NCI-H1105 (cell line): ENCODE measurements at places on chromosomes 5 and 9.

DNA sequence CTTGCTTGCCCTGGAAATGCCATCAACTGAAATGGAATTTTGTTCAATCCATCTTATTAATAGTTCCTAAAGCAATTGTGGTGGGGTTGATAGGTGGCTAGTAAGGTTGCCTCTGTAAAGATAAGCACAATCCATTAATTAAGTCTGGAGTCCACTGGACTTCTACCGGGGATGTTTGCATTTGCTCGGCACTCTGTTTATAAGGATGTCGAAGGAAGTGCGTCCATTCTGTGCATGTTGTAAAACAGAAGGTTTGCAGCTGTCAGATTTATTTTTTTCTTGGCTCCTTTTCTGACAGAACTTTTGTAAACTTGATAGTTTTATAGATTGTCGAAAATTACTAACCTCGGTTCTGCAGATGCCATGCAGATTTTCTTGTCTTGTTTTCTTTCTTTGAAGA lies 12.8 kb upstream of the TNFAIP8 start:
- DNase-seq, result no peak

DNA sequence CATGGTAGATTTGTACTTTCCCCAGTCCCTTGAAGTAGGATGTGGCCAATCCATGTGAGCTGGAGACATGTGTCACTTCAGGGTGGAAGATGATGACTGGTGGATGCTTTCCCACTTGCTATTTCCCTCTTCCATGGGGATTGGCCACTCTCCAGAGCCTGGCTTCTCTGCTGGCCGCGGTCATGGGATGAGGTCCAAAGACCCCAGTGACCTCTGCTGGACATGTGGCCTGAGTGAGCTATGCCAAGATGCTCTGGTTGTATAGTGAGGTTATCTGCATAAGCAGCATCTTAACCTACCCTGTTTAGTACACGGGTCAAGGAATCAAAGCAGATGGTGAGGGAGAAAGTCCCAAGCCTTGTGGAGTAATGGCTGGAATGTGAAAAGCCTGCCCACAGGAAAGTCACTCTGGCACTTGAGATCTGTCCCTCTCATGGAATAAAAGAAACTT lies 47.1 kb downstream of the SH3PXD2B start:
- no peak for DNase-seq

GRCh38 chr9:12993466-12993865 lies 218.6 kb downstream of the LURAP1L start:
- no peak for DNase-seq

- no peak for DNase-seq
These were observed 334.0 kb downstream of the ARHGEF28 start for GRCh38 chr5:73960023-73960422.

DNA sequence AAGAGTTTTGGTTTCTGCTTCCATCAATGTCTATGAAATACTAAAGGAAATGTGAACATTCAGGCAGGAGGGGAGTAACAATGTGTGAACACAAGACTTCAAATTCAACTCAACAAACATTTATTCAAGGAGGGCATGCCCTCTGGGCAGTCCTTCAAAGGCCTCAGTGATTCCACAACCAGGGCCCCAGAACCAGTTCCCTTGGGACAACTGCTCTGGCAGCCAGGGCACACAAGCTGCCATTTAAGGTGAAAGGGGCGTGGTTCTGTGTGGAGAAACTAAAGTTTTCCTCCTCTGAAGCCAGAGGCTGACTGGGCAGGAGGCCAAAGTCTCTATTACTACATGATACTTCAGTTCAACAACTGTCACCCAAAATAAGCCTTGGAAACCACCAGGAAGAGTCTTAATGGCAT lies 3.2 kb downstream of the RBM18 start:
- DNase-seq, result peak; percentile 64

DNA sequence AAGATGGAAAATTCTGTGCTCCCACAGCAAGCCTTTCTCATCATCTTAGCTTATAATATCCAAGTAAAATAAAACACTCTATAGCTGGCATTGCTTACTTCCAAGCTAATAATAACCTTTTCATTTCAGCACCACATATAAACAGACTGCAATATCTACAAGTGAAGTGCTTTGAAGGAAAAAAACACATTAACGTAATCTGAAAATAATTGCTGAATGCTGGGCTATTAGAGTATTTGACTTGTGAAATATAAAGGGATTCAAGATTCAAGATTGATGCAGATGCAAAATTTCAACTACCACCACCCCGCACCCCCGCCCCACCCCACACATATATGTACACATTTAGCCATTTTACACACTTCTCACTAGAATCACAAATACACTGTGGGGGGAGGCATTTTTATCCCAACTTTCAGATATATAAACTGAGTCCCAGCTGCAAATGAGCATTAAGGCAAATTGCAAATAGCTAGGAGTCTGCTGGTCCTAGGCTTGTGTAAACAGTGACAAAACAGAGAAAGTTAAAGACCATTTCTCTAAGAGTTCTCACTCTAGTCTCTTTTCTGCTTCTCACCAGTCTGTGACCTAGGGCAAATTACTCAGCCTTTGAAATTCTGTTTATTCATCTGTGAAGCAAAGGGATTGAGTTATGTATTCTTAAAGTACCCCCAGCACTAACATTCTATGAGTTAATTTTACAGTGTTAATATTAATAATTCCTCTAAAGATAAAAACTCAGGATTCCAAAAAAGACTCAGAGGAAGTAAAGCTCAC lies 489.4 kb downstream of the PRELID2 start:
- DNase-seq, result no peak

DNA sequence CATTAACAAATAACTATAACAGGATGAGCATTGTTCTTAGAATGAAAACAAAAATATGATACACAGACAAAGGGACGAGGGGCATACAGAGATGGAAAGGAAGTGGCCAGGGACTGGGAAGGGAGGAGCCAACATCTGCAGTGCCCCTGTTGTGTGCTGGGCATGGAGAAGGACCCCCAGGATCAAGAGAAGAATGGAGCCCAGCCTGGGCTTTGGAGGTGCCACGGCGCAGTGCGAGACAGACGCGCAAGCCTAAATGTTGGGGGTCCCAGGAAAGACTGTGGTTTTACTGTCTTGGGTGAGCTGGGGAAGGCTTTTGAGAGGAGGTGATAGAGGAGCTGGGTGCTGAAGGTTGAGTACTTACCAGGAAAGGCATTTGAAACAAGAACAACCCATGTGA lies 28.4 kb upstream of the DUSP1 start:
- DNase-seq, result no peak

GRCh38 chr9:106393226-106393625 lies 469.7 kb upstream of the ZNF462 start:
- no peak for DNase-seq

DNA sequence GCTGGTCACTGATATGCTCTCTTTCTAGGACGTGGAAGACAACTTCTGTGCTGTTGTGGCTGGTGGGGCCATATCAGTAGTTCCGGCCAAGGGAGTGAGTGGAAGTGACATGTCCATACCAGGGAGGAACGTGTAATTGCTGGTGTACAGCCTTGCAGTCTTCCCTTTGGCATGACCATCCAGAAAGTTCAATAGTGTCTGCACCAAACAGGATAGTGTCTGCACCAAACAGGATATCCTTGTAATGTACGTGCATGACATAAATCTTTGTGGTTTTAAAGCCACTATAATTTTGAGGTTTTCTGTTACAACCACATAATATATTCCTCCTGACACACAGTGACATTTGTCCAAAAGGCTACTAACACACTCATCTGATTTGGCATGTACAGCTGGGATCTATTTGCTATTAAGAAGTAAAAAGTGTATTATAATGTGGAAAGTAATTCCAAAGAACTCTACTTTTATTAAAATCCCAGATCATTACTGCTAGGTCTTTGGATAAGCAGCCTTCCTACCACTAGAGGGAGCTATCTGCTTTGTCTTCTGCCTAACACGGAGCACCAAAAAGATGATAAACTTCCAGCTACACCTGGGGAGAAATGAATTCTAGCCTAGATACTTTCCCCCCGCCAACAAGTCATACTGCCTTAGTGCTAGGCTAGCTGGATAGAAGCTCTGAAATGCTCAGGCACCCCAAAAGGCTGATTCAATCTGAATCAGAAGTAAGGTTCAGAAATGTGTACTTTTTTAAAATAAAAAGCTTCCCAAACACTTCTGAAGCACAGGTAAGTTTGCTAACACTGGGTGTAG lies 52.7 kb downstream of the RNF145 start:
- peak; percentile 43 for DNase-seq

GRCh38 chr5:127562252-127562651 lies 44.8 kb downstream of the PRRC1 start:
- DNase-seq, result no peak

- DNase-seq, result no peak
These were observed 102.7 kb upstream of the EFNA5 start for GRCh38 chr5:107773479-107773878.

DNA sequence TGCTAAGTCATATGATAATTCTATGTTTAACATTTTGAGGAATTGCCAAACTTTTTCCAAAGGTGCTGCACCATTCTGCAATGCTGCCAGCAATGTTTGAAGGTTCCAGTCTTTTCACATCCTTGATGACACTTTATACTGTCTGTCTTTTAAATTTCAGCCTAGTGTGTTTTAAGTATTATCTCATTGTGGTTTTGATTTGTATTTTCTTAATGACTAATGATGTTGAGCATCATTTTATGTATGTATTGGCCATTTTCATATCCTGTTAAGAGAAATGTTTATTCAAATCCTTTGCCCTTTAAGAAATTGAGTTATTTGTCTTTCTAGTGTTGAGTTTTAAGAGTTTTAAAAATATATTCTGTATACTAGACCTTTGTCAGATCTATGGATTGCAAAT lies 5.0 kb upstream of the TEX48 start:
- no peak for DNase-seq

- no peak for DNase-seq
These were observed 237.4 kb upstream of the PRDM9 start for GRCh38 chr5:23269981-23270380.

GRCh38 chr5:8561224-8561840 lies 692.4 kb downstream of the MTRR start:
- no peak for DNase-seq
